Fibroblast of upper back skin (primary cell): ENCODE measurements at places on chromosomes 1 and 21.

- no peak for DNase-seq
Measured at GRCh38 chr1:83994111-83994510, 4.8 kb downstream of the TTLL7 start.

DNA sequence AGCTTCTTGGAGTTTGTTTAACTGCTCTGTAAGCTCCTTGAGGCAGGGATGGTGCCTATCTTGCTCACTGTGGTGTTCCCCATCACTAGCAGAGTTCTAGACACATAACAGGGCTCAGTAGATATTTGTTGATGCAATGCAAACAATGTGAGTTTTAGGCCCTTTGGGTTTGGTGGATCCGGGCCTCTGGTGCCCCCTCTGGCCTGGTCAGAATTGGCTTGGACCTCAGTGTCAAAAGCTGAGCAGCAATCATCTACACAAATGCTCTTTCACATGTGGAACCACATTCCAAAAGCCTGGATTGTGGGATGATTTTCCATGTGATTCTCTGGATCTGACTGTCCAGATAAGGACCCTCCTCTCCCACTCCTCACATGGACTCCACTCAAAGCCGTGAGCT, 53.4 kb upstream of the BCAR3 start:
- DNase-seq: no peak

GRCh38 chr1:62208087-62208486, 13.4 kb downstream of the L1TD1 start:
- DNase-seq: no peak

DNA sequence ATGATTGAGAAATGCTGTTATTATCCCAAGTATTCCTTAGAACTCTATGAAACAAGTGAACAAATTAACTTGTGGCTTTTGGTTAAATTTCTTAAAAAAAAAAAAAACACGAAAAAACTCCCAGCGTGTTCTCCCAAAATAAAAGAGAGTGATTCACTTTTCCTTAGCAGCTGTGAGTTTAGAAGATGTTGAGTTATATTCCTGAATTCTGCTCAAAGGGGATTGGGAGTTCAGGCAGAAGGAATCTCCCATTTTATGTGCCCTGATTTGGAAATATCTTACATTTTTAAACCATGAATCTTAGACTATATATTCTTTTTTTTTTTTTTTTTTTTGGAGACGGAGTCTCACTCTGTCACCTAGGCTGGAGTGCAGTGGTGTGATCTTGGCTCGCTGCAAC, 34.3 kb downstream of the SMG7 start:
- peak; percentile 39 for DNase-seq

DNA sequence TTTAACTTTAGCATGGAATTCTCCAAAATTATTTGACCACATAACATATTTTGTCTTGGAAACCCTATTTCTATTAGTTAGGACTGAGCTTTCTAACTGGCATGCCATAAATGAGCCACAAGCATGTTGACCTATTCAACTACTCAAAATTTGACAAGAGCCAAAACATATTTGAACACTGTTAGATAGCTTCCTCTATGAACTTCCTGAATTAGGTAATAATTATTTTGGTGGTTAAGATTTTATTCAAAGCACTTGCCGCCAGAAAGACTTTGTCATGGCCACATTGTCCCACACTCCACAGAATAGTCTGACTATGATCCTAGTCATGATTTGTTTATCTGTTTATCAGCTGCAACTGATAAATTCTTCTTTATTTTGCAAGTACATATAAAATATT, 23.1 kb upstream of the CTPS1 start:
- DNase-seq: no peak

DNA sequence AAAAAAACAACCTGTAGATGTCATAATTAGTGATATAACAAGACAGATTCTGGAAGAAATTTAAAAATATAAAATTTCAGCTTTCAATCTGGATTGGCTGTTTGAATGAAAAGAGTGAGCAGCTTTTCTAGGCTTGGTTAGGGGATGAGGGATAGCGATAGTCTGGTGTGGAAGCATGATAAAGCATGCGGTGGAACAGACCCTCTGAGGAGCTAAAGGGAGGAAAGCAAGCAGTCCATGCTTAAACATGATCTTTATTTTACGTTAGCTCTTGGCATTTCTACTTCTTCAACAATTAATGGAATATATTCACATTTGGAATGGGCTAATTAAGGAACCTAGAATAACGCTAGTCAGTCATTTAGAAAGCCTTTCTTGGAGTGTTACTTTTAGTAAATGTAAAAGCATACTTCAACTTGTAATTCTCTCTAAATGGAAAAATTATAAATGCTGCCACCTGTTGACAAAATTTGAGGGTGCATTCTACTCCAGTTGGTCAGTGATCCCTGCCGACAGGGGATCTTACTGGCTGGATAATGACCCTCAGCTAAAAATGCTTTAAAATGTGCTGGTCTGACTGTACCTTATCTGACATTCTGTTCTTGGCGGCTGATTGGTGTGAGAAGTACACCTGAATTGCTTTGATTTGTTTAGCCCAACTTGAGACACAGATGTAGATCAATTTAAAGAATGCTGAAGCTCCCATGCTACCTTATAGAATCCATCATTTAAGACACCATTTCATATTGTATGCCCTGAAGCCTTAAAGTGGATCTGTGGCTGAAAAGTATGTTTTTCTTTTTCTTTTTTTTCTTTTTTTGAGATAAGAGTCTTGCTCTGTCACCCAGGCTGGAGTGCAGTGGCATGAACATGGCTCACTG, 61.2 kb downstream of the AK4 start:
- DNase-seq: peak; percentile 49

DNA sequence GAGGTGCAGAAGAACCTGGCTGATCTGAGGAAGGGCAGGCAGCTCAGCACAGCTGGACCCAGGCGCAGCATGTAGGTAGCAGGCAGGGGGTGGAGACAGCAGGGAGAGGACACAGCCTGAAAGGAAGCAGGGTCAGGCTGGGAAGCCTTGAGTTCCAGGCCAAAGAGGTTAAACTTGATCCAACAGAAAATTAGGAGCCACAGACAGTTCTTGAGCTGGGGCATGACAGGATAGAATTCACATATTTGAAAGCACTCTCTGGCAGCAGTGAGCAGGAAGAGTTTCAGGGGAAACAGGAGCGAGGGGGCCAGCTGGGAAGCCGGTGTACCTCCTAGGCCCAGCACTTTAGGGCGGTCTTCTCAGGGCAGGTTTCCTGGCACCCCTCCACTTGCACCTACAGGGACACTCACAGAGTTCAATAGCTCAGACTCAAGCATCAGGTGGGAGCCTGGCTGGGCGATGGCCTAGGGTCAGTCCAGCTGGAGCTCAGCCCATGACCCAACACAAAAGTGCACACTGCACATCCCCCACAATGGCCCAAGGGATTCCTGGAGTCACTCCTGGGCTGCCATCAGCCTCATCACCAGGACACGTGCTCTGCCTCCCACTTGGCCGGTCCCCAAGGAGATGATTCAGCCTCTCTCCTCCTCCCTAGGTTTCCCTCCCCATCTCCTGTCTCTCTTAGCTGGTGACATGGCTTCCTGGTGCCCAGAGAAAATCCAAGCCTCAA, 22.7 kb downstream of the MATN1 start:
- DNase-seq: peak; percentile 84

- DNase-seq: no peak
Measured at GRCh38 chr1:180934563-180934962, 21.9 kb downstream of the KIAA1614 start.

DNA sequence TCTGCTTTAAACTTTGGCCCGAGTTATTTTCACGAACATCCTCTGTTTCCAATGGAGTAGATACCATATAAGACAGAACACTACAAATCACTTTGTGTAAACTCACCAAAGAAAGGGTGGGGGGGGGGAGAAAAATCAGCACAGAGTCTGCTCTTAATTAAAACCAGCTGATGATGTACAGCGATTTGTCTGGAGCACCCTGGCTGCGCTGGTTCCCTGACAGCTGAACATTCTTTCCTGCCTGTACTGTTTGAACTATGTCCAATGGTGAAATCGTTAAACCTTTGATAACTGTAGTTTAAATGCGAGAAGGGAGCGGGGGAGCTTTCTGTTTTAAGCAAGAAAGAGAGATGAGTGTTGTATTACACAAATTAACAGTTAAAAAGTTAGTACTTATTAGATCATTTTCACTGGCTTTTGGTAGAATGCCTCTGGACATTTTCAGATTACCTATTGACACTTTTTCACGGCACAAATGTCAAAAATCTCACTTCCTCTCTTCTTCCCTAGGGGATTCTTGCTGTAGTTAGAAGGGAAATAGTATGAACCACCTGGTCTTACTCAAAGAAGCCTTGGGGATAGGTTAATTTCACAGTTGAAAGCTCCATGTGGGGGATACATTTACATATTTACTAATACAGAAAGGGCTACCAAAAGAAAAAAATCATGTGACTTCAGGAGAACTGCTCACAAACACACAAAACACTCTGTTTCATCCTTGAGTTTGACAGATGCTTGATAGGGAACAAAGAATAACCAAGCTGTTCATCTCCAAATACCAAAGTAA, 140.2 kb upstream of the RUNX1 start:
- DNase-seq: peak; percentile 97

DNA sequence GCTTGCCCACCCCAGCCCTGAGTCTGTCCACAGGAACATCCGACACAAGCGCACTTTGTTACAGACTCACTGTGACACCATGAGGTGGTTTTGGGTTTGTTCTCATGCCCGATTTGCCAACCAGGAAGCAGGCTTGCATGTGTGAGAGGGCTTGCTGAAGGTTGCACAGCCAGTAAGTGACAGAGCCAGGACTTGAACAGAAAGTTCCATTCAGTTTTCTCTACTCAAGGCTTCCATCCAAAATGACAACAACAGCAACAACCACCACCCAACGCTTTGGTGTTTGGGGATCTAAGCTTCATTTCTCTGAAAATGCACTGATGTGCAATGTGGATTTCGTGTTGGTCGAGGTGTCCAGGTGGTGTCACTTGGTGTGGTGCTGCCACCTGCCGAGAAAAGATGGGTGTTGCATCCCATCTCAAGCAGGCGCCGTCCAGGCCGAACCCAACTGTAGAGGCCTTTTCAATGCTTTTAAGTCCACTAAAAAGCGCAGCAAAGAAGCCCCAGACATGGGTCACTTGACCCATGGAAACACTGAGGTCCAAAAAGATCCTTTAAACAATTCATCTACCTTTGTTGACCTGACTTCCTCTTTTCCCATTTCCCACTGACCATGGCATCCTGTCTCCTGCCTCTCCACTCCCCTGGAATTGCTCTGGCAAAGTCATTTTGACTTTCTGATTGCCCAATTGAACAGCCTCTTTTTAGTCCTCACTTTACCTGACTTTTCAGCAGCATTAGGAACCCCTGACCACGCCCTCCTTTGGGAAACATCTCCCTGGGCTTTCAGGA, 12.2 kb downstream of the CITED4 start:
- peak; percentile 51 for DNase-seq

DNA sequence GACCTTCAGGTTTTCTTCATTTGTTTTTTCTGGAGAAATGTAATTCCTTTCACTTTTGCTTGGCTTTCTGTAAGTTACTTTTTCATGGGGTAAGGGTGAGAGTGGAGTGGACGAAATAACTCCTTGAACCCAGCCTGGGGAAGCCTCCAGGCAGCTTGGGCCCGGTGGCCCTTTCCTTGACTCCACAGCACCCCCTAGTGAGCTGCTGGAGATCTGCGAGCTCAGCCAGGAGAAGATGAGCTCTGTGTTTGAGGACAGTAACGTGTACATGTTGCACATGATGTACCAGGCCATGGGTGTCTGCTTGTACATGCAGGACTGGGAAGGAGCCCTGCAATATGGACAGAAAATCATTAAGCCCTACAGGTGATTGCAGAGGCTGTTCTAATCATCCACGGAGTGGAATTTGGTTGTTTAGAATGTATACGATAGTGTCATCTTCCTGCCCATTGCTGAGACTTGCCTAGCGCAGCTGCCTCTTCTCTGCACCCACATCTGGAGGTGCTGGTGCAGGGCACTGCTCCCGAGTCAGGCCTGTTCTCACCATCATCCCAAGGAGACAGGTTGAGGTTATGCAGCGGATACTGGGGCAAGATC, 51.0 kb downstream of the SMYD2 start:
- DNase-seq: peak; percentile 46

DNA sequence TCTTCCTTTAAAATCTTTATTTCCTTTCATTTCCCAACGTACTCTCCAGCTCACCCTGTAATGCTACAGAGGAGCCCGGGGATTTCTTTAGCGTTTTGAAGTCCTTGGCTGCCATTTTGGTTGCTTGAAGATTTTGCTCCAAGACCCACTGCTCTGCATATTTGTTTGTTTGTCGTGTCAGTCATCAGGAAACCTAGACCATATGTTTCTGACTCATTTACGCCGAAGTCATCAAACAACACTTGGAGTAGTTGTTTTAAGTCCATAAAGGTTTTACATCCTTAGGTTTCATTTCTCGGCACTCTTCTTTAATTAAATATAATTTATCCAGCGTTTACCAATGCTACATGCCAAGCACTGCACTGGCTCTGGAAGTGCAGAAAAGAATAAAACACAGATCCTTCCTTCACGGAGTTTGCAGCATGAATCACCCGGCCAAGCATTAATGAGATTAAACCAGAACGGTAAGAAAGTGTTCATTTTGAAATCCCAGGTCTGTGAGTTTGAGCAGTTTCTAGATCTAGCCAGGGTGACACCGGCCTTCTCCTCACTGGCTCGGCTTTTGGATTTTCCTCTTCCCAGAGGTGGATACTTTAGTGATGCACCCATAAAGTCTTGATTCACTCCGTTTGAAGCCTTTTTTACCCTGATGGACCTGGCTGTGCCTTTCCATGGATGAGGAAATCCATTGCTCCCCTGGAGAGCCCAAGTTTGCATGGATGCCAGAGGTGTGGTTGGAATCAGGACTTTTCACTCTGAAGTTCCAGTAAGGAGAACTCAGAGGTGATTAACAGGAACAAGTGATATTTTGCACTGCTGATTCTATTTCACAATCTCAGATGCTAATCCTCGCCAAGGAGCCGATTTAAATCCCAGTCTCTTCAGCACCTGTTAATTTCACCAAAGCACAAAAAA, 109.3 kb downstream of the KAZN start:
- no peak for DNase-seq
